ENCODE measurements at places on chromosomes 12 and 14. TPM values are rescaled to one million over a fixed set of nuclear protein-coding genes. Genes with fewer than 3 reads are reported as not detected.

HSPB8 gene
- total RNA-seq, result not detected

RPGRIP1 gene
- 0.14 TPM for total RNA-seq

GRCh38 chr12:132662901-132663755 lies 24.0 kb downstream of the POLE start:
- no peak for DNase-seq

DNA sequence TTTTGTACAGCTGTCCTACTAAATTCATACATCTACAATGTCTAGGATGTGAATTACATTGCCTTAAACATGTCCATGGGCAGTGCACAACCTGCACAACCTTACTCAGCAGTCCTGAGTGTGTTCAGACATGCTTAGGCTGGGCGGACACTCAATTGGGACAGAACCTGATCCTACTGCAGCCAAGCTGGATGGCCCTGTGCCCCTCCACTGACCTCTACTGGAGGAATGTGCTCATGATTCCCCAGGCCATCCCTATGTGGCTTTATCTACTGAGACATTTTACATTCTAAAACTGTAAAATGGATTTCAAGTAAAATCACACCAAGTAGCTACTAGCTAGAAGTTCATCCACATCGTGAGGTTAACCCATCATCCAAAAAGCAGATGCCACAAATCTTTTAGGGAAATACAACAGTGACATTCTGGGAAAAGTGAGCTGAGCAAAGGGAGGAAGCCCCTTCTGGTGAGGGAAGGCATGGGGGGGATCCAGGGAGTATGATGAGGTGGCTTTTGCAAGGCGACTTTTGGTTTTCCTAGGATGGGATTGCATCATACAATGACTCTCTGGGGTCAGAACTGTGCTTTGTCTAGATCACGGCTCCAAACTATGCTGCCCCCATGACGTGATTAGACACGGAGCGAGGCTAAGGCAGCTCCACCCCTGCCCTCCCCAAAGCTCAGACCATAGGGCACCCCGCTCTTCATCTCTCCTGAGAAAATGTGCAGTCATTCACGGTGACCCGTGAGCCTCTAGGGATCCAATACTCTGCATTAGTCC lies 911.7 kb upstream of the TMEM132C start:
- DNase-seq, result peak; percentile 5

DNA sequence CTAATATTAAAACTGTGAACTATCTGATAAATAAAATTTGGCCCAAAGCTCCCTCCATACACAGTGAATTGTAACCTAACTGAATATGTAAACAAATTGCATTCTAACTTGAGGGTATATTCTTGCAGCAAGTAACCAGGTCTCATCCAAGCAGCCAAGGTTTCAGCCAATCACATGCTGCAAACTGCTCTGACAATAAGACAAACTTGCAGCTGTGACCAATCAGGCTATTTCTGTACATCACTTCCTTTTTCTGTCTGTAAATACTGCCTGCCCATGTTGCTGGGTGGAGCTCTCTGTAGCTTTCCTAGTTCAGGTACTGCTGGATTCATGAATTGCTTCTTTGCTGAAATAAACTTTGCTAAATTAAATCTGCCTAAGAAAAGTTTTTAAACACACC lies 499.0 kb downstream of the GALC start:
- DNase-seq, result no peak

DNA sequence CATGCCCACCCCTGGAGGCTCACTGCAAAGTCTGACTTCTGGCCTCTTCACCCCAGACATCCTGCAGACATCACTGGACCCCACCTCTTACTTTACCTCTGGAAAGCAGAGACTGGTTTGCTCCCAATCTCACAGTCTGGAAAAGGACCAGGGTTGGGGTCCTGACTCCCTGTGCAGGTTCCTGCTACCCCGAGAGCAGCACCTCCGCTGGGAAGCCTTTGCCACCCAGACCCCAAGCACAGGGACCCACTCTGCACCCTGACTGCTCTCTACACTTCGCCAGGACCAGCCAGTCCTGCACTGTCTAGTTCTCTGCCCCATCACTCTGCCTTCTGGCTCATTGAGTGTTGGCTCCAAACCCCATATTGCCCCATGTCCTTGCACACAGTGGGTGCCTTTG lies 16.0 kb downstream of the FOXN4 start:
- DNase-seq, result no peak

DNA sequence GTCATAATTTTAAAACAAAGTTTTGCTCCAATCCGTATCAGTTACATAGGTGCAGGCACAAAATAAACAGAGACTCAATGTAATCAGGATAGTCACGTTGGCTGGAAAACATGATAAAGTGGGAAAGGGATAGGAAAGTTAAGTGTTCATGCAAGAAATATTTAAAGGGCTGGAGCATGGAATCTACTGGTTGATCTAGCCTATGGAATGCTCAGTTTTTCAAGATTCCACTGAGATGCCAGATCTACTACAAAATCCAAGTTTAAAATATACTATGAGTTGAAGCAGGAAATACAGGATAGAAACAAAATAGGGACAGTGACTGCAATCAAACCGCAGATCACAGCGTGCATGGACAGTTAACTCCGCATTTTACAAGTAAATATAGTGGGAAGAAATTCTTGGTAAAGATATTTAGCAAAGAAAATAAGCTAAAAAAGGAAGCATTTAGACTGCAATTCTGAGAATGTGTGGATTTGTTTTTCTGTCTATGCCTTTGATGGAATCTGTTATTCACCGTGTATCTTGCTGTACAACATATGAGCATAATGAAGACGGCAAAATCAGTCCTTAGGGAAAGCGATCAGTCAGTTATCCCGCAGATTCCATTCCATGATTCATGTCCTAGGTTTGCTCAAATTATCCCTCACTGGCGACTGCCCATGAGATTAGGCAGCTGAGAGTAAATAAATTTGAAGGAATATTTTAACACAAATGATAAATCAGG lies 1044.3 kb downstream of the FLRT2 start:
- DNase-seq, result no peak

DNA sequence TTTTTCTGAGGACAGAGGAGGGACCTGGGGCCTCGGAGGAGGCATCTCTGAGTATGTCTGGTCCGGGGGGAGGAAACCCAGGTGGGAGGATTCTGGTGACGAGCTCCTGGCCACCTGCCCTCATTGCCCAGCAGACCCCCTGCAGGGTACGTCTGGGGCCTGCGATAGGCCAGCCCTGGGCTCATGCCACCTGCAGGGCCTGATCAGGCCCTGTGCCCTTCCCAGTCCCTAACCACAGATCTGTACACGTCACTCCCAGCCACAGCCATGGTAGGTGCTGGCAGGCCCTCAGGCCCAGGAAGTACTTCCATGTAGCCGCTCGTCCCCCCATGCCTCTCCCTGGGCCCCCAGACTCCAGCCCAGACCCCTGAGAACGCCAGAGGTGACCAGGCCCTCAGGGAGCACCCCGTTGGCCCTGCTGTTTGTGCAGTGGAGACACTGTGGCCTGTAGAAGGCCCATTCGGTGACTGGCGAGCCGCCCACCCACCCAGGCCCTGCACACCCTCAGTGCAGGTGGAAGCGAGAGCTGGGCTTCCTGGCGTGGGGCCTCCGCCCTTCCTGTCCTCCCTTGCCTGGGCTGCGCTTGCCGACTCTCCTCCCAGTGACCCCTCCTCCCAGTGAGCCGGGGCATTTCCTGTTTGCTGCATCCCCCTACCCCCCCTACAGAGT lies 5.7 kb downstream of the INF2 start:
- peak; percentile 69 for DNase-seq

GRCh38 chr12:91179315-91179714 lies 3.3 kb downstream of the DCN start:
- no peak for DNase-seq

GRCh38 chr12:121925358-121925695 lies 6.9 kb downstream of the CFAP251 start:
- no peak for DNase-seq

- DNase-seq, result peak; percentile 66
Measured at GRCh38 chr12:131808744-131809371, 19.3 kb upstream of the MMP17 start.

GRCh38 chr14:32697704-32698103 lies 241.0 kb upstream of the NPAS3 start:
- no peak for DNase-seq
